Mammary microvascular endothelial cell (primary cell): ENCODE measurements at places on chromosomes 12 and 14. TPM values are rescaled to one million over a fixed set of nuclear protein-coding genes. Genes with fewer than 3 reads are reported as not detected.

The TUBA1A gene
- 773 and 887 TPM in 2 replicates for total RNA-seq

The SPX gene
- not detected in 2 replicates for total RNA-seq

The KRT6C gene
- total RNA-seq, result not detected in 2 replicates

The NFATC4 gene
- total RNA-seq, result 4.1 and 9.0 TPM in 2 replicates

The LRRC43 gene
- total RNA-seq, result 0.93 and 2.6 TPM in 2 replicates

The ARMH4 gene
- 0.59 and 1.8 TPM in 2 replicates for total RNA-seq

The KCNJ8 gene
- not detected in 2 replicates for total RNA-seq

The ACADS gene
- 21.8 and 26.2 TPM in 2 replicates for total RNA-seq

The ATL1 gene
- total RNA-seq, result 5.1 and 6.4 TPM in 2 replicates

The RNF212B gene
- not detected in 2 replicates for total RNA-seq

The TEX52 gene
- total RNA-seq, result not detected in 2 replicates
